NCI-H2227 treated with DMSO at 0.1 percent for 48 hours (cell line): ENCODE measurements at places on chromosomes 12 and 14.

GRCh38 chr12:130017591-130018449 lies 114.0 kb upstream of the TMEM132D start:
- no peak for DNase-seq

DNA sequence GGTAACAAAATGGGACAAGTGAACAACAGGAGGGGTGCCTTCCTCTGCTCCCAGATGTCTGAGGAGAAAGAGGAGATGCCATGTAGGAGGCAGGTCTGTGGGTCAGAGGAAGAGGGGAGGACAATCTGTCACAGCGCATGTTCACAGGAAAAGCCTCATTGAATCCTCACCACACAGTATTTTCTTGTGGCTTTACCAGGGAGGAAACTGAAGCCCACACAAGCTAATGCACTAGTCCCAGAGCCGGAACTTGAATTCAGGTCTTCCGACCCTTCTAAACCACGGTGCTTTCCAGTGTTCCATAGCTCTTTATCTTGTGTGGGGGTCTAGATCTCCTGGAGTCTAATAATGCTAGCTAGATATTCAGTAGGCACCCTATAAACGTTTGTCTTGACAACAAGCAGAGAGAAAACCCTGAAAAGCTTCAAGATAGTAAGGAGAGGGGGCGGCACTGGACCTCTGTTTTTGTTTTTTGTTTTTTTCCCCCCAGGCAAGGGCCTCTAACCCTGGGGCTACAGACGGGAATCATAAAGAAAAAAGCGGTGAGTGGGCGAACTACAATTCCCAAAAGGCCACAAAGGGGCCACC lies 371 bp upstream of the SHMT2 start:
- no peak for DNase-seq

- no peak for DNase-seq
These were observed 92.3 kb upstream of the FERMT2 start for GRCh38 chr14:53043027-53043581.

- DNase-seq = peak; percentile 46
These were observed 2.6 kb downstream of the GDF11 start for GRCh38 chr12:55745361-55746173.

DNA sequence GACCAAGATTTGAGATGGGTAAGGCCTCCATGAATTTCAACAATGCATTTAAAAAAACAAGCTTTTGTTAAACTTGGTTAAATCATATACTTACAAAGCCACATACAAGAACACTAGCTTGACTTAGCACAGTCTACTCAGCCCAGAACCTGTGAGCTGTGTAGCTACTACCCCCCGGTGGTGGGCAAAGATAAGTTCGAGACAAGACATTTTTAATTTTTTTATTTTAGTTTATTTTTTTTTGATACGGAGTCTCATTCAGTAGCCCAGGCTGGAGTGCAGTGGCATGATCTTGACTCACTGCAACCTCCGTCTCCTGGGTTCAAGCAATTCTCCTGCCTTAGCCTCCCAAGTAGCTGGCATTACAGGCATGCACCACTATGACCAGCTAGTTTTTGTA lies 3.7 kb upstream of the NECAP1 start:
- no peak for DNase-seq

GRCh38 chr12:99609455-99610181 lies 37.9 kb upstream of the GARIN6 start:
- no peak for DNase-seq

- no peak for DNase-seq
These were observed 12.5 kb downstream of the PCNX1 start for GRCh38 chr14:70919774-70920173.
